ENCODE measurements at places on chromosomes 1 and 21.

DNA sequence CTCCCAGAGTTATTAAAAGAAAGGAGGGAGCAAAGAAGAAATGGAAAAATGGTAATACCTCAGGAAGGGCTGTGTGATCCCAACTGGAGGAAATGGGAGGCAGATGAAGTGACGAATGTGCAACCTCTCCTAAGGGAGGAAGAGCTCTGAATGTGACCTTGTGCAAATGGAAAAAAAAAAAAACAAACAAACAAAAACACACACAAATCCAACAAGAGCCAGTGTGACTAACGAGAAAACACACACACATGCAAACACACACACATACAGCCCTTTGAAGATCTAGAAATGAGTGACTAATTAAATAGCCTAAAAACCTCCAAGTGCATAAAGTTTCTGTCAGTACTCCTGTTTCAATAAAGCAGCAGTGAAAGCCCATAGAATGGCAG, 49.0 kb downstream of the CCN1 start:
- no peak for DNase-seq

DNA sequence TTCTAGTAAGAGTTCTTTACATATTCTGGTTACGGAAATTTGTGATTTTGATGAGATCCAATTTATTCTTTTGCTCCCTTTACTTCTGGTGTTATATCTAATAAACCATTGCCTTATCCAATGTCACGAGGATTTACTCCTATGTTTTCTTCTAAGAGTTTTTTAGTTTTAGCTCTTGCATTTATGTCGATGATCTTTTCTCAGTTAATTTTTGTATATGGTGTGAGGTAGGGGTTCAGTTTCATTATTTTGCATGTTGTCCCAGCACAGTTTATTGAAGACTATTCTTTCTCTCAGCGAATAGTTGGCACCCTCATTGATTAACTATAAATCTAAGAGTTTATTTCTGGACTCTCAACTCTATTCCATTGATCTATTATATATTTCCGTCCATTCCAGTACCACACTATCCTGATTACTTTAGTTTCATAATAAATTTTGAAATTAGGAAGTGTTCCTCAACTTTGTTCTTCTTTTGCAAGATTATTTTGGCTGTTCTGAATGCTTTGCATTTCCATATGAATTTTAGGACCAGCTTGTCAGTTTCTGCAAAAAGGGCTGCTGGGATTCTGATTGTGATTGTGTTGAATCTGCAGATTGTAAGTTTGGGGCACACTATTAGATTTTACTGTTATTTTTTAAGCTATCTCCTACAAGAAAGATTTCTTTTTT, 4.0 kb downstream of the KDM1A start:
- no peak for DNase-seq

DNA sequence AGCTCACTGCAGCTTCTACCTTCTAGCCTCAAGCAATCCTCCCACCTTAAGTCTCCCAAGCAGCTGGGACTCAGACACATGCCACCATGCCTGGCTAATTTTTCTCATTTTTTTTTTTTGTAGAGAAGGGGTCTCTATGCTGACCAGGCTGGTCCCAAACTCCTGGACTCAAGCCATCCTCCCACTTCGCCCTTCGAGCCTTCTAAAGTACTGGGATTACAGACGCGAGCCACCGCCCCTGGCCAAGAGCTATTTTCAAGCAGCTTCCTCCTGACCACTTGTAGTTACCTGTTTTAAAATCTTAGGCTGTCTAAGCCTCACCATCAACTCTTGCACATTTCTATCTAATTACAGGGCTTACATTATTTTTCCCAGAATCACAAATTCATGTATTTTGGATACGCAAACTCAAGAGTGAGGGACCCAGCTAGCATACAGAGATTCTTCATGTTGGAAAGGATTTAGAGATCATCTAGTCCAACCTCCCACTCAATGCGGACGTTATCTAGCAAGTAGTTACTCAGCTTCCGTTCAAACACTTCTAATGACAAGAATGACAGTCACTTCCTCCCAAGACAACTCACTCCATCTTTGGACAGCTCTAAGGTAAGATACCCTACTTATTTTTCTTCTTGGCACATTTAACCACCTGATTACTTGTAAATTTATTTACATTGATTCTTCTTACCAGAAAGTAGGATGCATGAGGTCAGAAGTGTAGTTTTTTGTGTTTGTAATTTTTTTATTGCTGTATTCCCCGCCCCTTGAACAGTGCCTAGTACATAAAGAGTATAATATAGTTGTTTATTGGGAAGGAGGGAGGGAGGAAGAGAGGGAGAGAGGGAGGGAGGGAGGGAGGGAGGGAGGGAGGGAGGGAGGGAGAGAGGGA, 65.4 kb downstream of the LUZP1 start:
- DNase-seq: no peak

DNA sequence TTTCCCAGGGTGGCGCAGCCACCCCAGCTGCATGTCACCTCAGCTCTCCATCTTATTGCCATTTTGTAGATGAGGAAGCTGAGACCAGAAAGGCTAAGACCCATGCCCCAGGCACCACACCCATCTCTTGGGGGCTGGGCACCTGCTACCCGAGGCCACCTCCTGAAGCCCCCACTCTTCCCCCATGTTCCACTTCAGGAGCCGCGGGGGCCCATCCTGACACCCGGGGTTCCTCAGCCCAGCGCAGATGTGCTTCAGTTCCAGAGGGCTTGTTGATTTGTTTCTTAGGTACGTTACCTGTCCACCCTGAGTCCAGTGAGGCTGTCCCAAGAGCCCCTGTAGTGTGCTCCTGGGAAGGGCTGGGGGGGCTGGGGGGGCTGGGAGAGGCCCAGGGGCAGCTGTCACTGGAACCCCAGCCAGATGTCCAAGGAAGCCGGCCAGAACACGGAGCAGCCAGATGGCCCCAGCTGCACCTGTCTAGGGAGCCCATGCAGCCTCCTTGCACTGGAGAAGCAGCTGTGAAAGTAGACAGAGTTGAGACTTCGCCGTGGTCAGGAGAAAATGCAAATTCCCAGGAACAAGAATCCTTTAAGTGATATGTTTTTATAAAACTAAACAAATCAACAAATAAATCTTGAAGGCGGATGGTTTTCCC, 17.1 kb upstream of the CCDC27 start:
- DNase-seq: no peak

- peak; percentile 38 for DNase-seq
Measured at GRCh38 chr1:13699936-13700520, at the start of gene PRDM2. TSS of gene PRDM2 (plus strand) at chr1:13700188. CDS start at chr1:13715606, 15,418 bp downstream.

- DNase-seq: peak; percentile 2
Measured at GRCh38 chr21:29295066-29295650, 3.6 kb upstream of the BACH1 start.

GRCh38 chr1:59154401-59154800, 142.5 kb upstream of the FGGY start:
- DNase-seq: no peak

DNA sequence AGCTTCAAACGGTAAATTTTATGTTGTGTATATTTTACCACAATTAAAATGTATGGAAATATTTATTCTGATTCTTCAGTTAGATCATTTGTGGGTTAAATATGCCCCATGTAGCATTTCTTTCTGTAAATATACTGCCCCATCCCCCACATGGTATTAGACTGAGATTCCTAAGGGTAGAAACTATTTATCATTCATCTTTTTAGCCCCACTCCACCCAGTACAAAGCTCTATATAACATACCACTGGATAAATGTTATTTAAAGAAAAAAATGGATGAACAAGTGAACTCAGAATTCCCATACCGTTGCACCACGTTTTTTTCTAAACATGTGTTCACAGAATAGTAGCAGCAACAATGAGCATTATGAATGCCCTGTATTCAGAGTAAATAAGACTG, 234.0 kb upstream of the IRF2BP2 start:
- no peak for DNase-seq

DNA sequence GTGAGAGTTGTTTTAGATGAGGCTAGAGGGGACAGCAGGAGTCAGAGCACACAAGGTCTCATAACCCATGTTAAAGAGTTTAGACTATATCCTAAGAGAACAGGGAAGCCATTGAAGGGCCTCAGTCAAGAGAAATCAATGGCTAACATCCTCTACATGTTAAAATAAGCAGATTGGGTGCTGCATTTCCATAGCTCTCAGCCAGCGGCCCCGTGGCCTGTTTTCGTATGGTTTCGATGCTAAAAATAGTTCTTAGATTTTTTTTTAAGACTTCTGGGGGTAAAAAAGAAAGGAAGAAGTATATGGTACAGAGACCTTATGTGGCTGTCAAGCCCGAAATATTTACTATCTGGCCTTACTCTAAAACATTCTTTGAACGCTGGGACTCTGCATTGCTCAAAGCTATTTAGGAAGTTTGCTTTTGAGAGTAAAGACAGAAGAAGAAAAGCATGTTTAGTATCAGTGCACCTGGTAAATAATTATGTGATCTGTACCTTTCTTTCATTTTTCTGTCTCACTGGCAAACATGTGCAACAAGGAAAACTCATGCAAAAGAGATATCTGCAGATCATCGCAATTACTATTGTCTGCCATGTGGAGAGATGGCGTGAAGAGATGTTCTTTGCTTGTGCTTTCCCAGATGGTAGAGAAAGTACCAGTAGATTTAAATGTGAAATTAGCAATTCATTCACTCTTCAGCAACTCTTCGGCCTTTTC, 8.4 kb downstream of the PDIK1L start:
- DNase-seq: no peak

DNA sequence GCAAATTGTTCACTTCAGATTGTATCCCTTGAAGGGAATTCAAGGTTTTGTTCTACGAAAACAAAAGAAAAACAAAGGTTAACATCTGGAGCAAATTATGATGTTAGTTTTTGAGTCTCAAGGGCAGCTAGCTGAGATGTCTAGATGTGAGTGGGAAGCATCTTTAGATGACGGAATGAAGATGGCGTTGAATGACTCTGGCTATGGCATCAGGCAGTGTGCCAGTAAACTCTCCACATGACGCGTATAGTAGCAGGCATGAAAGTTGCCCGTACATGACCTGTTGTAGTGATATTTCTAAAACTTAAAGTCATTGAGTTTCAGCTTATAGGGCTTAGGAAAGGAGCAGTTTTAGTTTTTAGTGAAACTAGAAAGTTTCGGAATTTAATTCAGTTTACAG, 12.3 kb upstream of the SDC3 start:
- DNase-seq: no peak

GRCh38 chr1:42380586-42381279, at the start of gene RIMKLA:
TSS of gene RIMKLA (plus strand) at chr1:42380792. CDS start at chr1:42380935, 143 bp downstream.
- peak; percentile 21 for DNase-seq

GRCh38 chr1:150514913-150515327, 632 bp upstream of the FALEC start:
- DNase-seq: no peak

GRCh38 chr21:33981391-33982101, 65.9 kb upstream of the ATP5PO start:
- DNase-seq: no peak

GRCh38 chr1:156308078-156308477, 9.0 kb upstream of the VHLL start:
- no peak for DNase-seq

DNA sequence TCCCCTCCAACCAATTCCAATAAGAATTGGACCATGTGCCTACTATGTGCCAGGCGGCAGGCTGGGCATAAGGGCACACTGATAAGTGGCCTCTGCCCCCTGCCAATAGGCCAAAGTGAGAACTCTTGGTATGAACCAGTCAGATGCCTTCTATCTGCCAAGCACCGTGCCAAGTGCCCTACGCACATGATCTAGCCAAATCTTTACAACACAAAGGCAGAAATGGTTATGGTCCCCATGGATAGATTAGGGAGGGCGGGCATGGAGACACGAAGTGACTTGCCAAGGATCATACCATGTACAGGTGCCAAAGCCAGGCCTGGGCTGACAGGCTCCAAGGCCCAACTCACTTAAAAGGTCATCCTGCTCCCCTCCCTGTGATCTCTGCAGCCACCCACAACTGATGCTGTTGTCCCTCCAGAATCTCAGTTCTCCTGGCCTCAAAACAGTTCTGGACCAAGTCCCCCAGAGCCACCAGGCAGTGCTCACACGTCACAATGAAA, 32.1 kb downstream of the CASZ1 start:
- no peak for DNase-seq

DNA sequence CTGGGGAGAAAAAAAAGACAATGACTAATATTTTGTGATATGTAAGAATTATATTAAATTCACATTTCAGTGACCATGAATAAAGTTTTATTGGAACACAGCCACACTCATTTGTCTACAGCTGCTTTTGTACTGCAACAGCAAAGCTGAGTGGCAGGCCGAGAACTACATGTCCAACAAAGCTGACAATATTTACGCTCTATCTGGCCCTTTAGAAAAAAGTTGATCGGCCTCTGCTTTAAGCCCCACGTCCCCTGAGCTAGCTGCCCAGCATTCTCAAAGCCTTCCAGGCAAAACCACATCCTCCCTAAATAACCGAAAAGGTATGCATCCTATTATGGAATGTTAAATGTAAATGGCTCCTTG, 8.6 kb downstream of the SLC2A1 start:
- no peak for DNase-seq

GRCh38 chr1:36542024-36542961, 59.6 kb upstream of the CSF3R start:
- DNase-seq: no peak

DNA sequence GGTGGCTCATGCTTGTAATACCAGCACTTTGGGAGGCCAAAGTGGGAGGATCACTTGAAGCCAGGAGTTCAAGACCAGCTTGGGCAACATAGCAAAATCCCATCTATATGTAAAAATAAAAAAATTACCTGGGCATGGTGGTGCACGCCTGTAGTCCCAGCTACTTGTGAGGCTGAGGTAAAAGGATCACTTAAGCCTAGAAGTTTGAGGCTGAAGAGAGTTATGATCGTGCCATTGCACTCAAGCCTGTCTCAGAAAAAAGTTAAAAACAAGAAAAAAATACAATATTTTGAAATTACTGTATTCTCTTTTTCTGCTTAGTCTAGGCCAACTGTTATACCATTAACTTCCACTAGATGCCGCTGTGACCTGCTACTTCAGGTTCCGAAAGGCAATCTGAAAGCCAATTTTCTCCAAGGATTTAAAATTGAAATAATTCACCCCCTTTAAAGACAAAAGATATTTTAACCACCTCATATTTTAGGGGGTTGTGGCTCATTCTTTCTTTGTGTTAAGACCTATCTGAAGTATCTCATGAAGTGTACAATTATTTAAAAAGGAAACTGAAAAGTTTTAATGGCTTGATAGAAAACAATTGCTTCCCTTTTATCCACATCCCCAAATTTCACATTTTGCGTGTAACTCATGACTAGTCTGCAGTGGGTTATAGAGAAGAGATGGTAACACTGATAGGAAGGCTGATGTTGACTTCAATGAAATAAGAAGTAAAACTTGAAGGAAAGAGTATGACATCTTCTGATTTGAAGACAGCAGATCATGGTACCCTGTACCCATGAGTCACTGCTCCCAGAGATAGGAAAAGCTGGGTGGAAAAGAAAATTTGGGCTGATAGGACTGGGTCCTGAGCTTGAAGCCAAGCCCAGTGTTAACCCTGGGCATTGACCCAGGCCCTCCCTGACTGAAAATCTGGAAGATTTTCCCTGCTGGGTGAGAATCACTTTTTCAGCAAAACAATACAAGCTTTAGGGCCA, 24.4 kb upstream of the CLDN14 start:
- DNase-seq: peak; percentile 3

DNA sequence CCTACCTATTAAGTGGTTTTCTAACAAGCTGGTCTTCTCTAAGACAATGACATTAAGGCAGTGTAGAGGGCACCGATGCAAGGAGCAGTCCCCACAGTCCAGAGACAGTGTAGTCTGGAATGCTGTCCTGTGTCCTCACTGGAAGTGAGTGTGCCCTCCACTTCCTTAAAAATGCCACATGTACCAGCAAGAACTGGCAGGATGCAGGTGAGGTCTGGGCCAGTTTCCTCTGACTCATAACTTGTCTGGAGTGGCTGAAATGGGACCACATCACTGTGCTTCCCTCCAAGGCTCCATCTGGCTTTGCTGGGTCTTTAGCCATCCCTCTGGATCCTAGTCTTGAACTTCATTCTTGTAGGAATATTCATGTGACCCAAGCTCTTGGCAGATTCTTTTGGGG, 170.5 kb upstream of the KIAA0040 start:
- no peak for DNase-seq

- no peak for DNase-seq
Measured at GRCh38 chr1:12406211-12407021, 176.6 kb downstream of the VPS13D start.
